ENCODE measurements at places on chromosomes 11 and 22.

GRCh38 chr11:43928721-43929120 is 13.7 kb upstream of the C11orf96 start:
- DNase-seq = no peak

DNA sequence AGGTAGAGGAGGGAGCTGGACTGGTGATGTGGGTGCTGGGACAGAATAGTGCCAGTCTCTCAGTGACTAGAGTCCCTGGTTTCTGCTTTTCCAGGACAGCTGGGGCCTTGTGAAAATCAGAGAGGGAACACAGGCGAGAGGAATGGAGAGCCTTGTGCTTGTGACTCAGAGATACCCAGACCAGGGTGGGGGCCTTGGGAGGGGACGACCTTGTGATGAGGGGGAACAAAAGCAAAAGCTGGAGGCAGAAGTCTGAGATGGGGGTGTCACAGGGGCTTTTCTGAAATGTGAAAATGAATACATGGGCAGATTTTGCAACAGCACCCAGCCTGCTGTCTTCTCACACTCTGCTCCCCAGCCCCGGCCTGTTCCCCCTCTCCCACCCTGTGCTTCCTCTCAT is 3.4 kb upstream of the NR1H3 start:
- DNase-seq = no peak

DNA sequence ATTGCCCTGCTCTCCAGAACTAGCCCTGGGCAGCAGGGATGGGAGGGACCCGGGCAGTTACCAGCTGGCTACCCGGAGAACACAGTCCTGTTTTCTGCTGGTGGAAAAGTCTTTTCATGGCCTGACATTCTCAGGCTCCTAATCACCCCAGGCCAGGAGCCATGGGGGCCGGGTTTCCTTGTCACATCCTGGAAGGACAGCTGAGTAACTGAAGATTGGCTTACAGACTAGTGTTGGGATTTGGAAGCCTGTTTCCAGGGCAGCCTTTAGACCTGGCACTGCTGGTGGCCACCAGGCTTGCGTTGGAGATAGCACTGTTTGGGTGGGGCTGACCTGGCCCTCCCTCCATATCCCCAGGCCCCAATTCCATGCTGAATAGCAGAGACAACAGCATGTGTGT is 349.0 kb downstream of the CTTN start:
- no peak for DNase-seq

DNA sequence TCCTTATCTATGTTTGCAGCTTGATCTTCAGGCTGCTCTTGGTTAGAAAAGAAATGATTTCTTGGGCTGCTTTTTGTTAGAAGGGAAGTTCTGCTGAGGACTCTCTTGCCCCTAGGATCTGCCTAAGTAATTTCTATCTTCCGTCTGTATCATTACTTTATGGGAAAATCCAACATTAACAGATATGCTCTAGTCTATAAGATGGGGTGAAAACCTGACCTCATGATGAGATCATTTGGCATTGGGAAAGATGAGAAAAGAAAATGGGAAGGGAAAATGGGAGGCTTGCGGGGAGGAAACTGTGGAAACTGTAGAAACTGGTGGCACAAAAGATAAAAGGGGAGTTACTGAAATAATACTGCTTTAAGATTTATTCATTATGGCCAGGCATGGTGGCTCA is 63.6 kb downstream of the FDX1 start:
- DNase-seq = no peak

- DNase-seq = no peak
Measured at GRCh38 chr11:117835576-117835975, 11.0 kb upstream of the FXYD2 start.

GRCh38 chr11:69008737-69009440 is 4.2 kb downstream of the MRGPRF start:
- no peak for DNase-seq

All from stimulated activated CD8-positive, alpha-beta memory T cell treated with anti-CD3 and anti-CD28 coated beads, Interleukin-4, amount 100 ng/mL, for 4 hours (primary cell).